ENCODE measurements at places on chromosomes 2 and 18. TPM values are rescaled to one million over a fixed set of nuclear protein-coding genes. Genes with fewer than 3 reads are reported as not detected.
A peak's percentile ranks its signal among the peaks of the same experiment; 100 is the strongest.

- no peak overlapping the region for H3K4me3 ChIP-seq
- no peak overlapping the region for H3K27ac ChIP-seq
- no peaks in the 10 kb centered on the region for H3K4me1 ChIP-seq
- H3K36me3 ChIP-seq = no peaks in the 10 kb centered on the region
Measured at GRCh38 chr18:43735570-43735969, 458.3 kb upstream of the SYT4 start.

GRCh38 chr2:191894681-191895147 is 47.8 kb upstream of the CAVIN2 start:
- no peak overlapping the region for H3K27ac ChIP-seq
- no peaks in the 10 kb centered on the region for H3K27me3 ChIP-seq
- H3K36me3 ChIP-seq = no peaks in the 10 kb centered on the region
- DNase-seq = no peak
- H3K4me3 ChIP-seq = no peak overlapping the region

DNA sequence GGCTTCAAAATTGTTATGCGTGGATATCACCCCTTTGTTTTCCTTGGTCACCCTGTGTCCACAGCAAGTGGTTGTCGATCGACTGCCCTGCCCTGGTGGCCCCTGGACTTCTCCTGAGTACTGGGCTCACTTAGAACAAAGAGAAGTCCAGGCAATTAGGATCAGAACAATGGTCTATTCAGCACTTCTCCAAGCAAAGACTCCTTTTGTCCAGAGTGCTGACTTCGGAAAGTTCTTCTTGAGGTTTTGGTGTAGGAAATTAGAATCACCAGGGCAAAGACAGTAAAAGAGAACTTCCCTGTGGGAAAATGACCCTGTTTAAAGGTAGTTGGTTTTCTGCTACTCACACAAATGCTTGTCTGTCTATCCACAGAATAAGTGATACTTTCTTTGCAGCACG is 173.9 kb downstream of the FHOD3 start:
- H3K27ac ChIP-seq = no peak overlapping the region
- no peak for DNase-seq
- H3K27me3 ChIP-seq = no peaks in the 10 kb centered on the region
- no peak overlapping the region for H3K4me3 ChIP-seq
- H3K36me3 ChIP-seq = no peaks in the 10 kb centered on the region
- H3K4me1 ChIP-seq = no peaks in the 10 kb centered on the region

GRCh38 chr2:85189606-85190270 is 56.5 kb downstream of the TCF7L1 start:
- H3K4me1 ChIP-seq = peaks cover 15% of the 10 kb centered on the region
- H3K36me3 ChIP-seq = no peaks in the 10 kb centered on the region
- no peak overlapping the region for H3K4me3 ChIP-seq
- no peak overlapping the region for H3K27ac ChIP-seq
- H3K27me3 ChIP-seq = no peaks in the 10 kb centered on the region

DNA sequence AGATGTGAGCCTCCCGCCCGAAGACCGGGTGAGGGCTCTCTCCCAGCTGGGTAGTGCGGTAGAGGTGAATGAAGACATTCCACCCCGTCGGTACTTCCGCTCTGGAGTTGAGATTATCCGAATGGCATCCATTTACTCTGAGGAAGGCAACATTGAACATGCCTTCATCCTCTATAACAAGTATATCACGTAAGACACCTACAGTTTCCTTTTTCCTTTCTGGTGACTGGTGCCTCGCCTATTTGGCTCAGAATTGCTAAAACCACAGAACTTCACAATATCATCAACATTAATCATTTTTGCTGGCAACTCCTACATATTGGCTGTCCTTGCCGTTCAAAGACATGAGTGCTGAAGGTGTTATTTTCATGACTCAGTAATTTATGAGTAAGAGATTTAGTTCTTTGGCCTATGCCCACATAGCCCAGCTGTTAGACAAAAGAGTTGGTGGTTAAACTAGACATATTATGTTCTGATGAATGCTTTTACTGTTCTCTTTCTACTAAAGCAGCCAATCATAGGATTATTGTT is 2.2 kb downstream of the STAMBP start:
- peaks cover 20% of the 10 kb centered on the region for H3K4me1 ChIP-seq
- H3K36me3 ChIP-seq = peaks cover 7% of the 10 kb centered on the region
- peak overlapping the region; percentile 10 for H3K27ac ChIP-seq
- DNase-seq = peak; percentile 59
- no peak overlapping the region for H3K4me3 ChIP-seq

GRCh38 chr2:26687801-26688200 is 4.7 kb upstream of the KCNK3 start:
- H3K27me3 ChIP-seq = peaks cover 15% of the 10 kb centered on the region
- H3K27ac ChIP-seq = no peak overlapping the region
- H3K4me1 ChIP-seq = no peaks in the 10 kb centered on the region
- no peak for DNase-seq

DNA sequence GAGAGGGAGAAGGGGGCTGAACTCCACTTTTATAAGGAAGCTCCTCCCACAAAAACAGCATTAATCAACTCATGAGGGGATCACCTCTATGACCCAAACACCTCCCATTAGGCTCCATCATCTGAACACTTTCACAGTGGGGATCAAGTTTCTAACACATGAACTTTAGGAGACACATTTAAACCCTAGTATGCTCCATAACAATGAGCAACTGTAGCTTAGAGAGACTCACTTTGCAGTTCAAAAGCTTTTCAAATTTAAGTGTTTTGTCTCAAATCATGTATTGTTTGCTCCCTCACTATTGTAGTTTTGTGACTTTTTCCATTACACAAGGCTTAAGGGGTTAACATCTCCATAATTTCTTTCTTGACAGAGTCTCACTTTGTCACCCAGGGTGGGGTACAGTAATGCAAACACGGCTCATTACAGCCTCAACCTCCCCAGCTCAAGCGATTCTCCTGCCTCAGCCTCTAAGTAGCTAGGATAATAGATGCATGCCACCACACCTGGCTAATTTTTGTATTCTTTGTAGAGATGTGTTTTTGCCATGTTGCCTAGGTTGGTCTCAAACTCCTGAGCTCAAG is 352.7 kb upstream of the CDH20 start:
- H3K36me3 ChIP-seq = no peaks in the 10 kb centered on the region
- no peaks in the 10 kb centered on the region for H3K27me3 ChIP-seq
- no peak for DNase-seq
- H3K4me1 ChIP-seq = no peaks in the 10 kb centered on the region
- no peak overlapping the region for H3K27ac ChIP-seq

DNA sequence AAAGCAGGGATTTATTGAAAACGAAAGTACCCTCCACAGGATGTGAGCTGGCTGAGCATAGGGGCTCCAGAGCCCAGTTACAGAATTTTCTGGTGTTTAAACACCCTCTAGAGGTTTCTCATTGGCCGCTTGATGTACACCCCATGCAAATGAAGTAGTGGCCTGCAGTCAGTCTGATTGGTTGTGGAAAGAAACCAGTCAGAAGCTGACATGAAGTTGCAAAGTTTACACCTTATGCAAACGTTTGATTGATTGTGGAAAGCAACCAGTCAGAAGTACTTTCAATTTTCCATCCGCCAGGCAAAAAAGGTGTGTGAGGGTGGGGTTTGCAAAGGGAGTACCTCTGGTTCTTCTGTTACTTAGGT is 62.3 kb downstream of the VWA3B start:
- no peak overlapping the region for H3K27ac ChIP-seq
- H3K36me3 ChIP-seq = no peaks in the 10 kb centered on the region
- no peaks in the 10 kb centered on the region for H3K4me1 ChIP-seq
- H3K4me3 ChIP-seq = no peak overlapping the region
- no peak for DNase-seq

DNA sequence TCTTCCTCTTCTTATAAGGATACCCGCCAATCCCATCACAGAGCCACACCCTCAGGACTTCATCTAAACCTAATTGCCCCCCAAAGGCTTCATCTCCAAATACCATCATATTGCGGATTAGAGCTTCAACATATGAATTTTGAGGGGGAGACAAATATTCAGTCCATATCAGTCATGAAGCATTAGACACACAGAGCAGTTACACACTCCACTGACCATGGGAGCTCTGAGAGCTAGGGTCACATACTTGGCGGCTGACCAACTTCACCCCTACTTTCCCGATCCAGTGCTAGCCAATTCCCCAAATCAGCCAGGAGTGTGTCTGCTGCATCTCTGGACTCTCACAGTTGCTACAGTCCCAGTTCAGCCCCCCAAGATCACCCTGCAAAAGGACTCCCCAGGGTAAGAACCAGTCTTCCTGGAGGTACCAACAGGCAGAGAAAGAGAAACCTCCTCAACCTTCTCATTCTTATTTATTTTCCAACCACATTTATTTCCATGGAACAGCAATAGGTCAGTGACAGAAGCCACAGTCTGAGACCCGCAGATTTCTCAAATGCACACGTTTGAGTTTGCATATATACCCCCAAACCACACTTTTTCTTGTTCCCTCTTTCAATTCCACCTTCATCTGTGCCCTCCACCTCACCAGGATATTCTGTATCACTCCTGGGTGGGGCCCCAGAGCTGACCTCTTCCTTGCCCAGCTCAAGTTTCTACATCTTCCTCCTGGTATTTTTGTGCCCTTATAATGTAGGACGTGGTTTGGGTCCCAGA is 33.3 kb downstream of the SPP2 start:
- no peaks in the 10 kb centered on the region for H3K36me3 ChIP-seq
- H3K4me1 ChIP-seq = peaks cover 13% of the 10 kb centered on the region
- no peak overlapping the region for H3K27ac ChIP-seq
- no peaks in the 10 kb centered on the region for H3K27me3 ChIP-seq

The CRACDL gene
- 0.40 TPM for total RNA-seq

DNA sequence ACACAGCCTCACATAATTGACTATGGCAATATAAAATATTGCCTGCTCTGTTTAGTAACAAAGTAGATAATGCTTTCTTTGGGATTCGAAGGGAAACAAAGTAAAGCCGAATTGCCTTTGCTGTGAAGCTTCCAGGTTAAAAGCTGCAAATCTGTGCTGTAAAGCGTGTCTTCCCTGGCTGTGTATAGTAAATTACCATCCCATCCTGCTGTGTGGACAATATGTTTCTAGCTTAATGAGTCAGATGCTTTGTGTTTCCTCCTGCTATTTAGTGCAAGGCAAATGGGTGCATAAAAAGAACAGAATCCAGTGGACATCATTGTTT is 265.1 kb downstream of the SOCS6 start:
- H3K27me3 ChIP-seq = no peaks in the 10 kb centered on the region
- no peak for DNase-seq
- no peak overlapping the region for H3K27ac ChIP-seq
- no peaks in the 10 kb centered on the region for H3K4me1 ChIP-seq
- no peaks in the 10 kb centered on the region for H3K36me3 ChIP-seq

DNA sequence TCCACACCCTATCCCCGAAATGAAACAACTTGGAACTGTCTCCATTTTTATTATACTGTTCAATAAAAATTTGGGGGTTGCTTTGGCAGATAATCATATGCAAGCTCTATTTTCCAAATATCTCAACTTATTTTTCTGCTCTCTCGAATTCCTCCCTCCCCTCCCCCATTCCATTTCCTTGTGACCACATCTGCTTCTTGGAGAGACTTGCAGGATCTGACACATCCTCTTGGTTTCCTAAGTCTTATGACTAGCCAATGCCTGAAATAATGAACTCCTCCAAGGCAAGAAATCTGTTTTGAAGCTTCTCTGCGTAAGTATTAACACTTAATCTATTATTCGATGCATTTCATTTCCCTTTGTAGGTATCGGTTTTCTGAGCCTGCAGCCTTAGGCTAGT is 16.1 kb downstream of the TGIF1 start:
- no peak for DNase-seq
- no peaks in the 10 kb centered on the region for H3K36me3 ChIP-seq

The COL4A4 gene
- 0.31 TPM for total RNA-seq

GRCh38 chr2:129761569-129762021 is 217.9 kb upstream of the RAB6C start:
- no peak overlapping the region for H3K27ac ChIP-seq
- no peaks in the 10 kb centered on the region for H3K36me3 ChIP-seq
- peaks cover 8% of the 10 kb centered on the region for H3K4me1 ChIP-seq
- DNase-seq = no peak
- H3K4me3 ChIP-seq = no peak overlapping the region

The MAB21L4 gene
- not detected for total RNA-seq

DNA sequence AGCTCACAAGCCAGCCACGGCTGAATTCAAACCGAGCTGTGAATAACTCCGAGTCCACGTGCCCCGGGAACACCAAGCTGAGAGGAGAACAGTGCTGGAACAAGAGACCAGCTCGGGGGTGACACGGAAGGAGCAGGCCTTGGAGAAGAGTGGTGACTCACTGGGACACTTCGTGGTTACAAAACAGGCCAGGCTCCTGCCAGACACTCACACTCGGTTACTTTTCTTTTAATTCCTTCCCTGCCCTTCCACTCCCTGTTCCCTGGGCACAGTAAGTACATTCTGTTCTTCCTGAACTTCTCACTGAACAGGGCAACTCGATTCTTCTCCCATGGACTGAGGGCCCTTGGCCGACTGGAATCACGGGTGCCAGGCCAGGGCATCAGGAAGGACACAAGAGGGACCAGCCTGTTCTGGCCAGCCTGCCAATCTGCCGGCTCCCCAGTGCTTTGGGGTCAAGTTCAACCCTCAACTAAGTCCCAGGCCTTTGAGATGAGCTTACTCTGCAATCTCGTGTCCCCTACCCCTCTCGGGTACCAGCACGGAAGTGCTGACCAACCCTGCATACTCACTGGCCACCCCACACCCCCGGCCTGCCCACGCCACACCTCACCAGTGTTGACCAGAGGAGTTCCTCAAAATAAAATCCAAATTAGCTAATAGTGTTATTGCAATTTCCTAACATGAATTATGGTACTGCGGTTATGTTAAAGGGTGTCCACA is 87.5 kb downstream of the TFCP2L1 start:
- no peaks in the 10 kb centered on the region for H3K27me3 ChIP-seq
- H3K4me1 ChIP-seq = peaks cover 7% of the 10 kb centered on the region
- DNase-seq = no peak

- H3K27ac ChIP-seq = no peak overlapping the region
- DNase-seq = no peak
- H3K27me3 ChIP-seq = no peaks in the 10 kb centered on the region
- no peaks in the 10 kb centered on the region for H3K4me1 ChIP-seq
- H3K36me3 ChIP-seq = no peaks in the 10 kb centered on the region
Measured at GRCh38 chr18:44423814-44424644, 256.7 kb upstream of the SETBP1 start.

DNA sequence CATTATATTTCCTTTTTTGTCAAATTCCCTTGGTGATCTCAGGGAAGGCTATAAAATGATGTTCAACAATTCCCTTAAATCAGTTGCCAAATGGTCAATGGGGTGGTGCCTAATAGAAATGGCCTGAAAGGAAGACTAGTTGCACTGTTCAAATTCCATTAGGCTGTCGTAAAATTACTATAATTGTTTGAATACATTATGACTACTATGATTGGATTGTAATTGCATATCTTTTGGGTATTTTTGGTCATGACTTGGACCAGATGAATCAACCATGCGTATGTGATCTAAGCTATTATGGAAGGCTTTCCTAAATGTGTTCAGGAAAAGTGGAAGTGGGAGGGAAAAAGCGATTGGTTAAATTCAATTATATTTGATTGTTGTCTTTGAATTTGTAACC is 41.3 kb upstream of the KCNE4 start:
- no peak overlapping the region for H3K4me3 ChIP-seq
- H3K27ac ChIP-seq = no peak overlapping the region
- no peaks in the 10 kb centered on the region for H3K27me3 ChIP-seq
- H3K36me3 ChIP-seq = no peaks in the 10 kb centered on the region

- H3K27ac ChIP-seq = no peak overlapping the region
- no peaks in the 10 kb centered on the region for H3K4me1 ChIP-seq
- no peak for DNase-seq
- H3K27me3 ChIP-seq = no peaks in the 10 kb centered on the region
- no peaks in the 10 kb centered on the region for H3K36me3 ChIP-seq
Measured at GRCh38 chr2:126059379-126059778, 596.6 kb upstream of the GYPC start.

Measured in natural killer cell (primary cell).